ENCODE measurements at places on chromosomes 11 and 22.

- no peak for DNase-seq
These were observed 311.5 kb downstream of the NTM start for GRCh38 chr11:131681920-131682319.

DNA sequence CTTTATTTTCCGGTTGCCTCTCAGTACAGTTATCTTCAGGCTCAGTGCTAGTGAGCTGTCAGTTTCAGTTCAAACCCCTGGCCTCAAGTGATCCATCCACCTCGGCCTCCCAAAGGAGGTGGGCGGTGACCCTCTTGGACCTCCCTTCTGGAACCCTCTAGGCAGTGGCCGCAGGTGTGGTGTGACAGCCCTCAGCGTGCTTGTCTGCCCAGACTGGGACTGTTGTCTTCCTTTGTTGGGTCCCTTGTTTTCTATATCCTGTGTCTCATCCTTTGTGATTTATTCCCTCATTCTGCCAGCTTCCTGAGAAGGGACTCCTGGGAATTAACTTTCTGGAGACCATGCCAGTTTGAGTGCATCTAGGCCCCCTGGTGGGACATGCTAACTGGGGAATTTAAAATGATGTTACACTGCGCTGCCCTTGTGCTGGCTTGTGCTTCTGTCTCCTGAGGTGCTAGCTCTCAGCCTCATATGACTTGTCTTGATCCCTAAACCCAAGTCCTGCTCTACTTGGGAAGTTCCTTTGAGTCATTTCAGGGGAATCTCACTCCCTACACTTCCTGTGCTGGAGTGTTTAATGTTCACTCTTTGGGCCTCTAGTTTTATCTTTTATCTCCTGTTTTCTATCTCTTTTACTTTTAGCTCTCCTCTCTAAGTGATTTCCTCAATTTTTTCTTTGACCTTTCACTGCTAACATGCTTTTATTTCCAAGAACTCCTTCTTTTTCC is 19.4 kb downstream of the MED15 start:
- no peak for DNase-seq

DNA sequence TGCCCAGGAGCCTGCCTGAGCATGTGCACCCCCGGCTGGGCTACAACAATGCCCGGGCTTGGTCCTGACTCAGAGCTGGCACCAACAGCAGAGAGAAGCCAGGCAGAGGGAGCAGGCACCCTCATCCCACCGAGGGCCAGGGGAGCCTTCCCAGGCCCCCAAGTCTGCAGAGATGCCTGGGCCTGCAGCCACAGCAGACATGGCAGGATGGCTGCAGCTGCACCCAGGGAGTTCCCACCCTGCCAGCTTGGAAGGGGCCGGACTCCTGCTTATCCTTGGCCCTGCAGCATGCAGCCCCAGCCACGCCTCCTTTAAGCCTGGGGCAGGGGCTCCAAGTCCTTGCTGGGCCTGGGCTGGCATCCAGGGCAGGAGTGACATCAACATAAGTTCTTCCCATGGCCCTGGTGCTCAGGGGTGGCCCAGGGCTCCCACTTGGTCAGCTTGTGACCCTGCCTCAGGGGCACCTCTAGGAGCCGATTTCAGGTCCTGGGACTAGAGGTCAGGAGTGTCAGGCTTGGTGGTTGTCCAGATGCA is 26.7 kb downstream of the OR10D3 start:
- DNase-seq: no peak

DNA sequence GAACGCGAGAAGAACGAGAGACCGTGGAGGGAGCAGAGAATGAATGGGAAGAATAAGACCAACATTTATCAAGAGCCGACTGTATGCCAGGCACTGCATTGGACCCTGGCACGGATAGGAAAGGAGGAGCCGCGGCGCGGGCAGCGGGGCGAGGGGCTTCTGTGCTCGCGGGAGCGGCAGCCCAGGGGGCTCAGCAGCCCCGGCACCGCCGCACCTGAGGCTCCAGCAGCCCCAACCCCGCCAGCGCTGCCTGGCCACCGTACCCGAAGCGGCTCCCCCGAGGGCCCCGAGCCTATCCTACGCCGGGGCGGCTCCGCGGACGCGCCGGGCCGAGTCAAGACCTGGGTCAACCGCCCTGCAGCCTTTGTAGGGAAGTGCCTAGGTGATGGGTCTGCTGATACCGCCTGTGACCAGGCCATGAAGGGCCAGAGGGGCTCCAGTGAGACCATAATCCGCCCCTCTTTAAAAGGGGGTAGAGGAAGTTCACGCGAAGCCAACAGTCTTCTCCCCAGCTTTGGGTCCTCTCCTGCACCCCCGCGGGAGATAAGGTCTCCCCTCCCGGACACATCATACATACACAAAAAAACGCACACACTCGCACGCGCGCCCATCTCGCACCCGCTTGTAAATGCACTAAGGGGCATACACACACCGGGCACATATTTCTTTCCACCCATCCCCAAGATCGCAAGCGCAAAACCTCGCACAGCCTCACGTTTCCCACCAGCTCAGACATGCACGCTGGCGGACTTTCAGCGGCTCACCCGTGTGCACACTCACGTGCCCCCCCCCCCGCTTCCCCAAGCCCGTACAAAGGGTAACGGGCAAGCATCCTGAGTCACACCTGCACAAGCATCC is 935 bp upstream of the RTN4RL2 start:
- no peak for DNase-seq

DNA sequence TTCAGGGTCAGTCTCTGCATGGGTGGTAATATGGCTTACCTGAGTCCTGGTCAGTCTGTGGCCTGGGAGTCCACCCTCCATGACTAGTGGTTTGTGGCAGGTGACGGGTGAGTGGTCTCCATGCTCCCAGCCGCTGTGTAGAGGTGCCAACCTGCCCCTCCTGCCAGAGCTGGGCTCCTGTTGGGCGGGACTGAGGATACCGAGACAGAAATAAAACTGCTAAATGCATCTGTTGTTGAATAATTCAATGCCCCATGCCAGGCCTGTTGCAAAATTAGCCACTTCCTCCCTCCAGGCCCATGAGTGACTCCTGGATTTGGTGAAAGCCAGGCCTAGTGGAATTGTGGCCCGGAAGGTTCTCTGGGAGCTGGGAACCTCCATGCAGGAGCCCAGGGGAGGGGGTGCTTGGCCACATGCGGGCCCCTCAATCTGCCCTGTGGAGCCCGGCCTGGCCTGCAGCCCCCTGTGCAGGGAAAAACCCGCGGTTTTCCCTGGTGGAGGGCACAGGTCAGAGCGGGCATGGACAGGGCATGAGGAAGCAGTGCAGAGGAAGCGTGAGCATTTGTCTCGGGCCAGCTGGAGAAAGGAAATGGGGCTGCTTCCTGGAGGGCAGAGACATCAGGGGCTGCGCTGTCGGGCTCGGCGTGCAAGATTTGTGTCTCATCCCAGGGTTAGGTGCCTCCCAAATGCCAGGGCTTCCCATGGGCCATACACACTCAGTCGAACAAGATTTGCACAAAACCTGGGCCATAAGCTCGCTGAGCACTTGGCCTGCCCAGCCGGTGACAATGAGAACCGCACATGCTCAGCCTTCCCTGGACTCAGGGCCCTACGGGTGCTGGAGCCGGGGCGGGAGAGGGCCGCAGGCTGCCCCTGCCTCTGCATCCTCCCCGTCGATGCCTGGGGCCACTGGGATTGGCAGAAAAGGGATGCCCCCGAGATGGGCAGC is 66.9 kb downstream of the KCNQ1 start:
- DNase-seq: no peak

DNA sequence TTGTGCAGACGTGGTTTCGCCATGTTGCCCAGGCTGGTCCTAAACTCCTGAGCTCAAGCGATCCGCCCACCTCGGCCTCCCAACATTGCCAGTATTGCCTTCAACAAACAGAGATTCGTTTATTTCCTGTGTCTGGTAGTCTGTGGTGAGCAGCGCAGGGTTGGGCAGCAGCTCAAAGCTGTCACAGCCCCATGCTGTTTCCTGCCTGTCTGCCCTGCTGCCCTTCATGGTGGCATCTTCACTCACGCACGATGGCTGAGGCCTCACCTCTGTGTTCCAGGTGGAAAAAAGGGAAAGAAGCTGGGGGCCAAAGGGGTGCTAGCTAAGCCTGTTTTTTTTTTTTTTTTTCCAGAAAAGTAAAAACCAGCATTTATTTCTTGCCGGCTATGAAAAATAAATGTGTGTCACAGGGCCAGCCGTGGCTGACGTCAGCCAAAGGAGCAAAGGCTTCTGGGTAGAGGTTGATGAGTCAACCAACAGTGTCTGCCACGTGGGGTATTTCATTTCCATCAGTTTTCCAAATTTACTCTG is 28.8 kb downstream of the TBC1D22A start:
- DNase-seq: no peak

Measured in Panc1 (cell line).